ENCODE measurements at places on chromosomes 6 and 20.

- DNase-seq: no peak
These were observed 18.7 kb upstream of the LY86 start for GRCh38 chr6:6569811-6570164.

GRCh38 chr6:95785785-95786184 is 208.4 kb downstream of the MANEA start:
- DNase-seq: no peak

DNA sequence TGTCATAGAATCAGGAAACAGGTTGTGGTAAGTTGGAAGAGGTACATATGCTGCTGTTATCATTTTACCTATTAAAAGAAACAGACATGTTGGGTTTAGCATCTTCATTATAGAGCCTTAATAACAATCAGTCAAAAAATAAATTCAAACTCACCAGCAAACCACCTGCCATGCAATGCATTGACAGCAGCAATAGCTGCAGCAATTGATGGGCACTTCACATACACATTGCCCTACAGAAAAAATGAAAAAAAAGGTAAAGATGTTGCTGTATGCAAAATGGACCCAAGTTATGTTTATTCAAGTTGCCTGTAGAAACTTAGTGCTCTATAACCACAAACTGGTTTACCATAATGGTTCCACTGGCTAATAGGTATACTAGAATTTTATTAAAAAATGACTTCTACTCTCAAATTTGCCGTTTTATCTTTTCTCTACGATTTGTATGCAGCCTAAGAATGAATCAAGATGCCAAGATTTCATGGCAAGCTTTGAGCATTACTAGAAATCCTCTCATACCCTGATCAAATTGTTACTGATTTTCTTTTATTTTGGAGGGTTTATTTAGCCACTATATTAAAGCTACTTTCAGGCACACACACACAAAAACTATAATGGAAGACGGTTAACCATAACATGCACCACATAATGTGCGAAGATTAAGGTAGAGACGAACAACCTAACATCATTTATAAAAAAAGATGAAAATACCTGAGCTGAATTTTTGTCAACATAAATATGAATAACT is 5.5 kb downstream of the ROMO1 start:
- no peak for DNase-seq

- DNase-seq: no peak
These were observed 40.9 kb upstream of the KIF13A start for GRCh38 chr6:18028332-18028731.

DNA sequence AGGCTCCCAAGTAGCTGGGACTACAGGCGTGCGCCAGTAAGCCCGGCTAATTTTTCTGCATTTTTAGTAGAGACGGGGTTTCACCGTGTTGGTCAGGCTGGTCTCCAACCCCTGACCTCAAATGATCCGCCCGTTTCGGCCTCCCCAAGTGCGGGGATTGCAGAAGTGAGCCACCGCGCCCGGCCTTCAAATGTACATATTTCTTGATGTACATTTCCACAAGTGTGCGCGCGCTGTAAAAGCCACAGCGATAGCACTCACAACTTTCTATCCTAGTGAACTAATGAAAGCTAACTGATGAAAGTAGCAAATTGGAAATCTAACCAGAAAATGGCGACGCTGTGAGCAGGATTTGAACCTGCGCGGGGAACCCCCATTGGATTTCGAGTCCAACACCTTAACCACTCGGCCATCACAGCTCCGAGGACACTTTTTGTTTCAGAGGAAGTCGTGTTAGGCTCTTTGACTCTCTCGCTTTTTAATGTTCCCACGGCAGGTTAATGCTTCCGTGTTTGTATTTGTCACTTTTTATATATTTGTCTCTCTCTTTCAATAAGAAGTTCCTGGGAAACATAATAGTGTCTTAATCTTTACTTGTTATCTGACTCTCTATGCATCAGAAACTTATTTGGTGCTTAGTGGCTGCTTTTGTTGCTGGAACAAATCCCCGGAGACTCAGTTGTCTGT is 199.4 kb upstream of the ZNF184 start:
- DNase-seq: no peak

All from omental fat pad (tissue), 4 donors.